ENCODE measurements at places on chromosomes 7 and 10.

- DNase-seq, result no peak
Observed at GRCh38 chr7:97013134-97013844, 7.9 kb downstream of the DLX6 start.

- DNase-seq, result no peak
Observed at GRCh38 chr10:117926491-117926890, 120.2 kb downstream of the RAB11FIP2 start.

DNA sequence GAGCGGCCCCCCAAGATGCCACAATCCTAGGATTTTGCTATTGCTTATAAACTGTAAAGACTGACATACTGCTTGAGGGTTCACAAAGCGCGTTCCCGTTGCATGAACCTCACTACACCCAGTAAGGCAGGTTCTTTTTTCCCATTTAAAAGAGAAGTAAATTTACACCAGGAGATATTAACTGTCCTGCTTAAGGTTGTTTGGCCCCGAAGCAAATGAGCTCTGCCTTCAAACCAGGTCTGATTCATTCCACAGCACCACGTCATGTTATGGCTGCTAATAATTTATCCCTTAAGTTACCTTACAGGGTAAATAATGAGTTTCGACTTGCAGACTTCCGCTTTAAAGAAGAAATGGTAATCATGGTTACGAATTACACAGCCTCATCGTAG is 559 bp upstream of the FKBP14 start:
- DNase-seq, result no peak

- DNase-seq, result no peak
Observed at GRCh38 chr7:625376-625971, 101.0 kb upstream of the DNAAF5 start.

- no peak for DNase-seq
Observed at GRCh38 chr10:125003146-125003900, 61.4 kb downstream of the ZRANB1 start.

- DNase-seq, result no peak
Observed at GRCh38 chr7:121019018-121019417, 30.5 kb downstream of the CPED1 start.

DNA sequence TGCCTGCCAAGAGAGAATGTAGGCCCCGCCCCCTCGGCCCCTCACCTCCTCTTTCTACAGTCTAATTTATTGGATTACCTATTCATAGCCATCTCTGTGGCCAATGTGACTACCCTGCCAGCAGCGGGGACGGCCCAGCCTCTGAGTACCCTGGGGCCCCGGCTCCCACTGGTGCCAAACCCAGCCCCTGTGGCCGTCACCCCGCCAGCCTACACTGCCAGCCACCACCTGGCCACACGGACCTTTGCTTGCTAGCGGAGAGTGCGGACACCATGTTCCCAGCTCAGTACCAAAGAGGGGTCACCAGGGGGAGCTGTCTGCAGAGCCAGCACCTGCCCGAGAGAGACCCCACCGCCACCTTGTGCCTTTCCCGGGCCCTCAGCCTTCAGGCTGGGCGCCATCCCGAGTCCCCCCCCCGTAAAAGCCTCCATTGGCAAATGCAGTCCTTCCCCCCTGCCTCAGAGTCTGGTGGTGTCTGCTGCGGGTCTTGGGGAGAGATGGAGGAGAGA is 511.1 kb downstream of the ZNF37A start:
- no peak for DNase-seq

DNA sequence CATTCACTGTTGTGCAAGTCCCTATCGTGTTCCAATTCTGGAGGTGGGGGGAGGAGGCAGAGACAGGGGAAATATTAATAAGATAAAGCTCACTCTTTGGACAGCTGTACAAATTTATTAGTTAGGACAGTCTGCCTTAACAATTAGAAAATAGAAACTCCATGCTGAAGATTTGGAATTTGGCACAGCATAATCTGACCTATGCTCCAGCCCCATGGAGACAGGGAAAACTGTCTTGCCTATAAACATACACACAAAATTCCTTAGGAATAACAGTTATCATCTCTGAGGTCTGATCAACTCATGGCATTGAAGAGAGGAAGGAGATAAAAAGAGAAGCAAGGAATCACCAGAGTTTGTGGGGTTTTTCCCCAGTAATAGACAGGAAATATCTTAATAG is 335.4 kb upstream of the MEOX2 start:
- DNase-seq, result no peak

- DNase-seq, result no peak
Observed at GRCh38 chr10:10959666-10960065, 58.0 kb upstream of the CELF2 start.
